ENCODE measurements at places on chromosomes 3 and 15. TPM values are rescaled to one million over a fixed set of nuclear protein-coding genes. Genes with fewer than 3 reads are reported as not detected.

SLC22A13 gene
- 0.29 TPM for total RNA-seq

DOCK3 gene
- total RNA-seq = 0.36 TPM

VIPR1 gene
- total RNA-seq = not detected

IGSF10 gene
- total RNA-seq = 2.7 TPM

CFAP92 gene
- total RNA-seq = not detected

GRCh38 chr3:4985330-4986174 is 6.3 kb downstream of the BHLHE40 start:
- DNase-seq = no peak
- no peaks in the 10 kb centered on the region for H3K27me3 ChIP-seq
- peak overlapping the region; percentile 68 for H3K4me3 ChIP-seq
- peak overlapping the region; percentile 92 for H3K27ac ChIP-seq
- H3K4me1 ChIP-seq = peaks cover 68% of the 10 kb centered on the region

- no peaks in the 10 kb centered on the region for H3K36me3 ChIP-seq
- peak; percentile 13 for DNase-seq
- no peak overlapping the region for H3K4me3 ChIP-seq
Observed at GRCh38 chr3:63351159-63352007, 73.3 kb downstream of the SYNPR start.

- H3K27ac ChIP-seq = no peak overlapping the region
- no peaks in the 10 kb centered on the region for H3K4me1 ChIP-seq
- H3K36me3 ChIP-seq = no peaks in the 10 kb centered on the region
- DNase-seq = no peak
Observed at GRCh38 chr3:193928354-193929209, 207.4 kb upstream of the HES1 start.

DNA sequence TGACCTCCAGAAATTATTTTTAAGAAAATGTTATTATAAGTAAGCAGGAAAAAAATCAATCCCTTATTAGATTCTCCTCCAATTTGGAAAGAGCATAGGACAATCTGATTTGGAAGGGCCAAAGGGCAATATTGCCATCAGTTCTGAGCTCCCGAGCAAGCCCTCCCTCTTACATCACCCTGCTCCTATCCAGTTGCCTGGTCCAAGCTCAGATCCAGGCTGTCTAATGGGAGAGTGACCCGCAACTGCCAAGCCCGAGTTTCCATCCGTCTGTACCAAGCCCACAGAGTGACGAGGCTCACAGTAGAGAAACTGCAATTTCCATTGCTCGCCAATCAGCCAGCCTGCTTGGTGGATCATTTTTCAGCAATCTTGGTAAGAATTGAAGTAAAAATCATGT is 187.7 kb downstream of the MEX3B start:
- no peak overlapping the region for H3K4me3 ChIP-seq
- no peaks in the 10 kb centered on the region for H3K36me3 ChIP-seq
- no peak for DNase-seq
- no peaks in the 10 kb centered on the region for H3K27me3 ChIP-seq

GRCh38 chr15:73962433-73962832 is 29.7 kb downstream of the STOML1 start:
- no peak for DNase-seq
- peaks cover 45% of the 10 kb centered on the region for H3K4me1 ChIP-seq
- no peak overlapping the region for H3K27ac ChIP-seq
- H3K27me3 ChIP-seq = no peaks in the 10 kb centered on the region
- no peaks in the 10 kb centered on the region for H3K36me3 ChIP-seq

DNA sequence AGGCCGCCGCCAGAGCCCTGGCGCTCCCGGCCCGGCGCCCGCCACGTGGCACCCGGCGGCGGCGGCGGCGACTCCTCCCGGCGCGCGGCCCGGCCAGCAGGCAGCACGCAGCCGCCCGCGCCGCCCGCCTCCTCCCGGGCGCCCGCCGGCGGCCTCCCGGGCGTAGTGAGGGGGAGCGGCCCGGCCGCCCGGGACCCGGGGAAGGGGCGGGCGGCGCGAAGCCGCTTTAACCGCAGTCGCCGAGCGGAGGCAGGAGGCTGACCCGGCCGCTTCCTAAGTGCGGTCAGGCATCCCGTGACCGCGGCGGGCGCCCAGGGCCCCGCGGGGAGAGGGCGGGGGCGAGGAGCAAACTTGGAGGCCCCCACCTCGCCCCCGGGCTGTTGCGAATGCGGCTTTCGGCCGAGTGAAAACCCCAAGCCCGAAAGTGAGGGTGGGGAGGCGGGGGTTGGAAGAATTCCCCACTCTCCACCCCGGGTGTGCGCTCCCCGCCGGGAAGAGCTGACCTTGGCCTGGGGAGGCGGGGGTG is 1.7 kb upstream of the HES1 start:
- H3K27ac ChIP-seq = peak overlapping the region; percentile 98
- H3K4me1 ChIP-seq = peaks cover 50% of the 10 kb centered on the region
- H3K27me3 ChIP-seq = peaks cover 4% of the 10 kb centered on the region
- peak; percentile 93 for DNase-seq
- H3K36me3 ChIP-seq = no peaks in the 10 kb centered on the region

Data from osteoblast (primary cell).